ENCODE measurements at places on chromosomes 3 and 15.
A peak's percentile ranks its signal among the peaks of the same experiment; 100 is the strongest.

DNA sequence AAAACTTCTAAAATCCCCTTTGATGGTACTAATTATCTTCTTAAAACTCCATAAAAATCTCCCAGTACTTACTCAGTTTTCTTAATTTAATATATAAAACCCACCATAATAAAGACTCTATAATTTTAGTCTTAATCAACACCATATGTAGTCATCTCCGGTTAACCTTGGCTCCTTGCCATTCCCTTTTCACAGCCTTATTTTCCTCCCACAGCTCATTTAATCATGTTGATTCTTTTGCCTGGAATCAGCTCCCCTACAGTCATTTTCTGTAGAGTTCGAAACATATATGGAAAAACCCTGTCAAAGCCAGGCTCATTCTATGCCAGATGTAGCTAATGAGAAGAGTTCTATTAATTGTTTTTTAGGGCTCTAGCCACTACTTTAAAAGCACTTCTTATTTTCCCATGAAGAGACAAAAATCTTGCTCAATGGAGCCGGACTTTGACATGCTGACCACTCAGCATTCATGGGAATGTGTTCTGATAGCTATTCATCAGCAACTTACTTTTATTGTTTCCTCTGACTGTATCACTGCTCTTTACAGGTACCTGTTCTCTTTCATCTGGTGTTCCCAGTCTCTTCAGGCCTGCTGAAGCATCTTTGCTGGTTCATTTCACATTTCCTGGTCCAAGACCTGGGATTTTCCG lies 573.4 kb downstream of the NAALADL2 start:
- DNase-seq, result no peak

- no peak for DNase-seq
Observed at GRCh38 chr3:127254730-127255129, 33.1 kb downstream of the PRR20G start.

DNA sequence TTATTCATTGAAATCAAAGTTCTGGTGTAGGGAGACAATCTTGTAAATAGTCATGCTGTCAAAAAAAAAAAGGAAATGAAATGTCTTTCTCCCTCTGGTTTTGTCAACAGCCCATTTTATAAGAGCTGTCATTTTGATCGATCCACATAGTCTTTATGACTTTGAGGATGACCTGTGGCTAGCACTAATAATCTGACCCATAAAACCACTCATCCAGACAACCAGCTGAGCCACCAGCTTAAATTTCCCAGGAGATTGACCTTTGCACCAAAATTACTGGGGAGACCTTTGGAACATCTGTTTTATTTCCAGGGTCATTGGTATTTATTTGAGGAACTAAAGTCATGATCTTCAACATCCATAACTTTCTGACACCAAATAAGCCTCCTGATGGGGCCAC lies 98.5 kb upstream of the MME start:
- DNase-seq, result no peak

DNA sequence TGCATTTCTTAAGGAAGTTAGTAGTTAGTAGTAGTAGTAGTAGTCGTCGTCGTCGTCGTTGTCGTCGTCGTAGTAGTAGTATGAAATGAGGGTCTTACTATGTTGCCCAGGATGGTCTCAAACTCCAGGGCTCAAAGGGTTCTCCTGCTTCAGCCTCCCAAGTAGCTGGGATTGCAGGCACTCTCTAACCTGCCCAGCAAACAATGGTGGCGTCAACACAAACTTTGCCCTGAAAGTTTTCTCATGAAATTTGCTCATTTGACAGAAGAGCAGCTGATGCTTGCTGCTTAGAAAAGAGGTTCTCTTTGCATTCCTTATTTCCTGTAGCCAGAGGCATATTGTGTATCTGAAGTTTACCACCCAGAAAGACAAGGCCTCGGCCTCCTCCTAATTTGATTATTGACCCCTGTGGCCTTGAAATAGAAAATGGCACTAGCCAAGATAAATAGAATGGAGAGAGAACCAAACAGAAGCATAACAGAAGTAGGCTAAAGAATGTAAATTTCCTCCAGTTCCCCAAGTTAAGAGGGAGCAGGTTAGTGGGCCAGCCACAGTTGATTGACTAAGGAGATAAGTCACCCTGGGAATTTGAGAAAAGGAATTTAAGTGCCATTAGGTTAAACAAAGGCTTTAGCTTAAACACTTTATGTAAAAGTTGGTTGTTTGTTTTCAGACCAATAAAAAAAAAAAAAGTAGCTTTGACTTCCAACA lies 166.2 kb upstream of the ROBO2 start:
- no peak for DNase-seq

DNA sequence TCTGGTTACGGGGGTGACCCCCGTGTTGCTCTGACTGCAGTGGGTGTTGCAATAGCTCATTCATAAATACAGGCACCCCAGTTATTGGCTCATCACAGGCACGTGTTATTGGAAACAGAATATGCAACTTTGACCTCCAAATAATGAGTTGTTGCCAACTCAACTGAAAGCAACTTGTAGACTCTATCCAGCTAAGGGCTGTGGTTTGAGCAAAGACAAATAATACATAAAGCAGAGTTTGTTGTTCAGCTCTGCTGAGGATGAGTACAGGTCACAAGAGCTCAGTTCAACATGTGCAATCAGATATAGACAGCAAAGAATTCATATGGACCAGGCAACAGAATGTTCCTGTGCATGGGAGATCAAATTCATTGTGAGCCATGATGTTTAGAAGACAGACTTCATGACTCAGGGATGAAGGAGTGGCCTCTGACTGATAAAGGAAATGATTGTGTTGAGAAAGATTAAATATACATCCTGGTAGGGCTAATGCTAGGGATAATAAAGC lies 87.6 kb upstream of the LRIG1 start:
- no peak for DNase-seq

DNA sequence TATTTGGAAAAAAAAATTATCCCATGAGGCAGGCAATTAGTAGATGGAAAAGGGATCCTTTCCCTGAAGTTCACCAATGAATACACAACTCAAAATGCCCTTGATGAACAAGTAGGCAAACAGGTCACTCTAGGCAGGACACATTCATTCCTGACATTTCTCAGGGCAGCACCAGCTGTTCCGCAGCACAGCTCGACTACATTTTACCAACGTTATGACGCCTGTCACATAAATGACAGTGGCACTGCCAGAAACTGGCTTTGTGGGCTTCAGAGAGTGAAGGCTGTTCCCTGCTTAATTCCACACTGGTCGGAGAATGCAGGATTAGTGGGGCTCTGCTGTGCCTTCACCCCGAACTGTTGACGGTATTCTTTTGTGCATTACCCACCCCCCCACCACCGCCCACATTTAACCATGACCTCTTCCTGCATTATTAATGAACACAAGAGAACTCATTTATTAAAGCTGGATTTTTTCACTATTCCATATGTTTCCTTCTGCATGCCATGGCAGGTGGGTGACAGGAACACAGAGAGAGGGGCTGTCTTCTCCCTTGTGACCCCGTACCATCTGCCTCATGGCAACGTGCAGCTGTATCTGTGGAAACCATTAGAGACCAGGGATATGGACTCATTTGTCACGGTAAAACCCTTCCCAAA lies 197.6 kb downstream of the PDZRN3 start:
- DNase-seq, result no peak

DNA sequence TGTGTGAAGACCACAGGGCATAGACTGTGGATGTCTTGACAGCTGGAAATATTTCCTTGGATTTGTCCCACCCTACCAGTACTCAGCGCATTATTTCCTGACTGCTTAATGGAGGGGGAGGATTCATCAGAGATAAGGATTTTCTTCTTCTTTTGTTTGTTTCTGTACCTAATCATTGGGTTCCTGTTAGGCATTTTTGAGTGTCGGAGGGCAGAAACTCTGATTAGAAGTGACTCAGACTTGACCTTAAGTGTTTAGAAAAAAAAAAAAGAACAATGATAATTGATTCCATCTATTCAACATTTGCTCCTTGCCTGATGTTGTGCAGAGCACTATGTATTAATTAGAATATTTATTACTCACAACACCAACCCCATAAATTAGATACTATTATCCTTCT lies 78.5 kb upstream of the SYNPR start:
- DNase-seq, result no peak

- no peak for DNase-seq
Observed at GRCh38 chr3:155178810-155179436, 98.8 kb downstream of the MME start.

DNA sequence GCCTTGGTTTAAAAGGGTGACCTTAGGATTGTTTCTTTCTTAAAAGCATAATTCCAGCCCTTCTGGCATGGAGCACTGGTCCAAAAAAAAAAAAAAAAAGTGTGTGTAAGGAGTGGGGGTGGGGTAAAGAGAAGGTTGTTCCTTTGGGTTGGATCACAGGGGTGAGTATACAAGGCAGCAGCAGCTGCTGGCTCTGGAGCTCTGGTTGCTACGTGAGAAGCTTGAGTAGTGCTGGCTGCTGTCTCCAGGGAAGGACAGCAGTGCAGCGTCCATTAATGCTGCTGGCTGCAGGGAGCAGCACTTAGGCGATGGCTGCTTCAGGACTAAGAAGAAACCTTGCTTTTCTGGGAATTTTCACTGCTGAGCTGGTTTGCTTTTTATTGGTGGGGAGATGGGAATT lies 2.3 kb downstream of the SETD5 start:
- no peak for DNase-seq

- no peak for DNase-seq
Observed at GRCh38 chr3:33044676-33045075, 52.3 kb downstream of the GLB1 start.

DNA sequence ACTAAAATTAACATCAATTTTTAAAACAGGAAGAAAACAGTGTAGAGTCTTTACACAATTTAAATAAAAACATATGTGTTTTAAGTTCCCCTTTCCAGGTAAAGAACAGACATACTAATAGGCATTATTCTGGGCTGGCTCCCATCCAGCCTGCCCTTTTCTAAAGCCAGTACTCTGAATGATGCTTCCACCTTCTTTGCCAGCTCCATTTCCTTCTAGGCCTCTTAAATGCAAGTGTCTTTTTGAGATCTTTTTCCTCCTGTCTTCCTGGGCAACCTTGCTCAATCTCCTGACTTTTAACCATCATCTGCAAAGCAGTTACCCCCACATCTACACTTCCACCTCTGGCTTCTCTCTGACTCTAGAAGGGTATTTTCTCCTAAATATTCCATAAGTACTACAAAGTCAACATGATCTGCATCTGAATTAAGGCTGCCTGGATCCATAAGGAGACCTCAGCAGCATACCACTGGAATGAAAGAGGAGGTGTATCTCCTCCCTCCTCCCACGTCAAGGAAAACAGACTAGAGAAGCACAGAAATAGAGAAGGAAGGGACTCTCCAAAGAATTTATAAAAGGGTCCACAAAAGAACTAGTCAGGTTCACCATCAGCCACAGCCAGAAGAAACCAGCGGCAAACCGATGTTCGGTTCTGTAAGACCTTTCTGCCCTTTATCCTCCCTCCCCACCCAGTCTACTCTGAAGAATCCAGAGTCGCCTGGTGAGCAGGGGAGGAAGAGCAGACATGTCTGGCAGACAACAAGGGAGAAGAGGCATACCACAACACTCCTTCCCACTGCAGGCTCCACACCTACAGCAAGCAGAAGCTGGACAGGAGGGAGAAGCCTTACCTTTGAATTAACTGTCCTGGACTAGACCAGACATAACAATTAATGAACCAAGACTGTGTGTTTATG lies 47.1 kb downstream of the GOLIM4 start:
- no peak for DNase-seq

DNA sequence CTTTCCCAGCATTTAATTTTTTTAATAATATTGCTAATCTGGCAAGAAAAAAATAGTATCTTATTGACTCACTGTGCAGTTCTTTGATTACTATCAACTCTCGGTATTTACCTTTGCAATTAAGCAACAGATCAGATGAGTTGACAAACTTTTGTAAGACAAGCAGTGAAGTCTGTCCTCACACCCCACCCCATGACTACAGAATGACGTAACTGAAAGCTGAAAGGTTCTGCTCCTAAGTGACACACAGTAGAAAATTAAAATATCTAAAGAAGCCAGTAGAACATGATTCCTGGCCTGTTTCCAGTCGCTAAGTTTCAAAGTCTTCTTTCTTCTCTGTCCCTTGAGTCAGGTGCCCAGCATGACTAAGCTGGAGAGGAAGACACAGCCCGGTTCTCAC lies 135.5 kb downstream of the STT3B start:
- no peak for DNase-seq

DNA sequence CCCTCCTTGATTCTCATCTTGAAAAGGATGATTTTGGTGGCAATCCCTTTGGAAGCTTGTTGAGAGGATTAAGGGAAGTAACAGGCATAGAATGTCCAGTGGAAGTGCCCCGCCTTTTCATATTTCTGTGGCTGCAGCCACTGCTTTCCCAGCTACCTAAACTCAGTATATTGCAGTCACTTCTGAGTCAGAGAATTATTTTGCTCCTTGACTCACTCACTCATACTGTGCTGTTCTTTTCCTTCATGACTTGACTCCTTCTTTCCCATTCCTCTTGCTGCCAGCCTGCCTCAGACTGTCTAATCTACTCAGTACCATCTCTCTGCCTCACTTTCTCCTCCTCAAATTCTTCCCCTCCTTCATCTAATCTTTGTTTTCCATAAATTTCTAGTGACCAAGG lies 26.5 kb upstream of the POLR2M start:
- DNase-seq, result no peak

- no peak for DNase-seq
Observed at GRCh38 chr3:14761121-14761672, 57.6 kb upstream of the FGD5 start.

- no peak for DNase-seq
Observed at GRCh38 chr3:170204023-170204472, 18.2 kb upstream of the PRKCI start.

- DNase-seq, result no peak
Observed at GRCh38 chr15:50546566-50546965, at the start of gene USP50. Gene USP50 (minus strand): TSS chr15:50546666. CDS start chr15:50546525, 141 bp downstream.

GRCh38 chr15:43329217-43329959 lies 985 bp downstream of the LCMT2 start:
- peak; percentile 17 for DNase-seq

GRCh38 chr15:85414495-85414894 lies 34.1 kb downstream of the AKAP13 start:
- DNase-seq, result peak; percentile 36

GRCh38 chr15:67824976-67825880 lies at the start of gene SKOR1:
Gene SKOR1 (plus strand): TSS chr15:67825509. CDS start chr15:67825603, 94 bp downstream.
- no peak for DNase-seq

DNA sequence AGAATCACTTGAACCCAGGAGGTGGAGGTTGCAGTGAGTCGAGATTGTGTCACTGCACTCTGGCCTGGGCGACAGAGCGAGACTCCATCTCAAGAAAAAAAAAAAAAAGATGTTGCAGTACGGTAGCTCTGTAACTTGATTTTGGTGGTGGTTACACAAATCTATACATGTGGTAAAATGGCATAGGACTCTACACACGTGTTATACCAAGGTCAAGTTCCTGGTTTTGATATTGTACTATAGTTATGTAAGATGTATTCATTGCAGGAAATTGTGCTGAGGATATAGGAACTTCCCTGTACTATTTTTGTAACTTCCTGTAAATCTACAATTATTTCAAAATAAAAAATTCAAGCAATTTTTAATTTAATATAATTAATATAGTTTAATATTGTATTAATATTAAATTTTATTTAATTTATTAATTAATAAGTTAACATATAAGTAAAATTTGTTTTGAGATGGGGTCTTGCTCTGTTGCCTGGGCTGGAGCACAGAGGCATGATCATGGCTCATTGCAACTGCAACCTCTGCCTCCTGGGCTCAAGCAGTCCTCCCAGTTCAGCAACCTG lies 9.9 kb downstream of the MYD88 start:
- no peak for DNase-seq

GRCh38 chr3:22960105-22960984 lies 242.8 kb upstream of the UBE2E2 start:
- DNase-seq, result peak; percentile 11
